ENCODE measurements at places on chromosomes 7 and 10.

DNA sequence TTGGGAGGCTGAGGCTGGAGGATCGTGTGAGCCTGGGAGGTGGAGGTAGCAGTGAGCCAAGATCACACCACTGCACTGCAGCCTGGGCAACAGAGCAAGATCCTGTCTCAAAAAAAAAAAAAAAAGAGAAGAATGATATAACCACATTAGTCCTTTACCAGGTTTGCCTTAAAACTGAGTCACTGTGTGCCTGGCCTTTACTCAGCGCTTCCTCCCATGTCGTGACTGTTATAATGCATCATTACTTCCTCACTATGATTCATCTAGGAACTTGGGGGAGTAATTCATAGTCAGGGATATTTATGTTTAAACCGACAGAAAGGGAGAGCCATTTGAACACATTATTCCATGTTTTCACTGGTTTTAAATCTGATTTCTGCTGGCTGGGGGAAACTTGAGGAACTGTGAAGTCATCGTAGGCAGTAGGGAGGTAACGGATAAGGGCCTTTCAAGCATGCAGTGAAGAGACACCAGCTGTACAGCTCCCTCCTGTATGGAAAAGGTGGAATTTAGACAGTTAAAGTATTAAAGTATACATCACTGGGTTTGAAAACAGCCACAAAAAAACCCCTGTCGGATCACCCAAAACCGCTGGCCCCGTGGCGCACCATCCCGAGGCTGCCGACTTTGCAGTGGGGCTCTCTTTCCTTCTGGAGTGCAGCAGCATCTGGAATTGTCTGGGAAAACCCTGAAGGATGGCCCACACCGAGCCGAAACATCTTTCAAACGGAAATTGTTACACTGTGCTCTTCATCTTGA is 119.8 kb downstream of the NKX6-2 start:
- no peak for DNase-seq

DNA sequence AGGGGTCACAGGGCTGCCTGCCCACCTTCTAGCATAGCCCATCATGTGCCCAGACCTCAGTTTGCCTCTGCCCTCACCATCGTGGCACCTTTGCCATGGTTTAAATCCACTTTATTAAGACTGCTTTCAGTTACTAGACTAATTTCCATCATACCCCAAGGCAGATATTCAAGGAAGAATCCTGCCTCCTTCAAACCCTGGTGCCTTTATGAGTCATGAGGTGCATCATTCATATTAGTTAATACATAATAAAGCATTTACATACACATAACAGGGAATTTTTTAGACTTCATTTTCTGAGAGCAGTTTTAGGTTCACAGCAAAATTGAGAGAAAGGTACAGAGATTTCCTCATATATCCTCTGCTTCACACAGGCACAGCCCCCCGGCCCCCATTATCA is 62.8 kb downstream of the CXCL12 start:
- DNase-seq: no peak

- DNase-seq: no peak
These were observed 303.9 kb upstream of the NRG3 start for GRCh38 chr10:81570878-81571794.

- DNase-seq: peak; percentile 50
These were observed 58.4 kb upstream of the MYO3A start for GRCh38 chr10:25875556-25876165.

- DNase-seq: peak; percentile 50
These were observed 220.5 kb downstream of the CDK14 start for GRCh38 chr7:90816511-90817142.

DNA sequence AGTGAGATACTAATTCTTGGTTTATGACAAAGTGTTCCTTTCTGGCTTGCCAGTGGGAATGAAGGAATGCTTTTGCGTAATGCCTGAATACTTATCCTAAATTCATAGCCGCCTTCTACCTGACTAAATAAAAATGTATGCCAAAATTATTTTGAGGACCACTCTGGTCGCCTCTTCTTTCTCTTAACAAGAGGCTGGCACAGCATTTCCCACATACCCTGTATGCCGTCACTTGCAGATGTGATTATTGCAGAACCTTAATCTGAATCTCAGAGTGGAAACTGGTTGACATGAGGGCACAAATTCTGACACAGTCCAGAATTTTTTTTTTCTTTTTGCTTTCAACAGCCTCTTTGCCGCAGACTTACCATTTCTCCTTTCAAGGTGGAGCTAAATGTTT is 124.6 kb upstream of the GLCCI1 start:
- DNase-seq: no peak

DNA sequence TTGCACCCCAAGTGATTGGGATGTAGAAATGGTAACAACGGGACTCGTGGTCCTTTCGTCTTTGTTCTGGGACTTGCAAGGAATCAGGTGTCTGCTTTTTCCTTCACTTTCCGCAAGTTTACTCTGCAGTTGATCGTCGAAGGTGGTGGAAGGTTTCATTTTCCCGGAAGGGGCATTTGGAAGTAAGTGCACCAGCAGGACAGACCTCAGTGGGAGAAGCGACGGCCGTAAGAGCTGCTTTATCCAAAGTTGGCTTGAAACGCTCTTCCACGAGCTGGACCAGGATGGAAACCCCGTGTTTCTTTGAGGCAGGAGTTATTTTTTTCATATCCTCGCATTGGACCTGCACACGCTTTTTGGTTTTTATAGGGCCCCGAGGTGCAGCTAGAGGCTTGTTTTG is 1.2 kb downstream of the BRI3 start:
- DNase-seq: no peak

DNA sequence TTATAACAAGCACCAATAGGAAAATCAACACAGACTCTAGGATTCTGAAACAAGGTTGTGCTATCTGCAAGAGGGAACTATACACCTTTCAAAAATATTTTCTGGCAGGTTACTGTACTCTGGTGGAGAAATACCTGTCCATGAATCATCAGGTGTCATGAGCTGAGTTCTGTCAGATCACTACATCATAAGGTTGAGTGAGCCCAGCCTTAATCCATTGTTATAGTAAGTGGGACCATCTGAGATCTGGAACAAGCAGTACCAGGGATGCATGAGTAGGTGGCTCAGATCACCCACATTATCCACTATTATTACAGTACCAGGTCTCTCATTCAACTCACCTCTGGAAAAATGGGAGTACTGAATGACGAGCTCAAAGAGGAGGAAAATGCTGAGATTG is 212.4 kb downstream of the DGKI start:
- no peak for DNase-seq

DNA sequence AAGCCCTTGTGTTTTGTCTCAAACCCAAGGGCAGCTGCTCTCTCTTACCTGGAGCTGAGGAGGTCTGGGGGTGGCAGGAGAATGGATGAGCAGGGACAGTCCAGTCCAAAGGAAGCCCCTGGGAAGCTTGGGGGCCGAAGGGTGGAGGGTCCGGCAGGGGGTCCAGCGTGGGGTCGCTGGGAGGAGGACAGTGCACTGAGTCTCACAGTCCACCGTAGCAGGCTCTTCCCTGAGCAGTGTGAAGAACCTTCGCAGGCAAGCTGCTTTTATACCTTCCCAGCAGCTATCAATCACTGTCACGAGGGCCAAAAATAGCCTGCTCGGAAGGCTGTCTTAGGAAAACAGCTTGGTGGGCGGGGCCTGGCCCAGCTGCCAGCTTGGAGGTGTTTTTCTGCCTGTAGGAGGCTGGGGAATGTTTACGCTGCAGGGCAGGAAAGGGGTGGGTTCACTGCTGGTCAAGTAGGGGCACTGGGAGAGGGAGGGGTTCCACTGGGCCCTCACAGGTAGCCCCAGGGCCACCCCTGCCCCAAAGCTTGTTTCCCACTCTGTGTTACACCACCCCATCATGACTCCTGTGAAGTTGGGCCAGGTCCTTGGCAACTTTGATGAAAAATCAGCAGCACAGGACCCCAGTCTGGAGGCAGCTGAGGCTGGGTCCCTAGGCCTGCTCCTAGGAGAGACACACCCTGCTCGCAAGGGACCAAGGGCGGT is at the start of gene DEPP1:
Gene DEPP1, minus strand, starts transcription at position 240 of the 711 bp plus-strand sequence. CDS start 779 bp downstream, outside the sequence.
- peak; percentile 63 for DNase-seq

DNA sequence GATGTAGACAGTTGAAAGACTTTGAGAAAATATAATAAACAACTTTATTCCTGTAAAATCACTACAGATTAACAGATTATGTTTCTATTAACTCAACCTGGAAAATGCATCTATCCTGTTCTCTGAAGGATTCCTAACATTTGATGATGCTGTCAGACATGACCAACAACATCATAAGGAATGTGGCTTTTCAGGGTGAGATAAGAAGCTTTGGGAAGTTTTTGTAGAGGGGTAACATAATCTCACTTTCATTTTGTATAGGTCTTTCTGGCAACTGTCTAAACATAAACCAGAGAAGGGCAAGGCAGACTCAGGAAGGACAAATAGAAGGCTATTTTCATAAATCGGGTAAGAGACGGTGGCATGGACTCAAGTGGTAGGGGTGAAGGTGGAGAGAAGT is 112.2 kb downstream of the TES start:
- no peak for DNase-seq

DNA sequence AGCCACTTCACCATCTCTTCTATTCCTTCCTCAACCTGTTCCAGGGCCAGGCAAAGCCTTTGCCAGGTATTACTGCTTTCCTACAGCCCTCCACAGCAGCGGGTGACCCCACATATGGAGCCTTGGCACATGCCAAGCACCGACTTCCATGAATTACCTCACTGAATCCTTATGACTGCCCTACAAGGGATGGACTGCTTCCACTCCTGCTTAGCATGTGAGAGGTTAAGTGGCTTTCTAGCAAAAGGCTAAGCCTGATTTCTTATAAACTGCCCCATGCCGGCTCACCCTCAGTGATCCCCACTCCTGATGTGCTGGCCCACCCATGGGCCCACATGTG is 44.0 kb upstream of the PDLIM1 start:
- no peak for DNase-seq

DNA sequence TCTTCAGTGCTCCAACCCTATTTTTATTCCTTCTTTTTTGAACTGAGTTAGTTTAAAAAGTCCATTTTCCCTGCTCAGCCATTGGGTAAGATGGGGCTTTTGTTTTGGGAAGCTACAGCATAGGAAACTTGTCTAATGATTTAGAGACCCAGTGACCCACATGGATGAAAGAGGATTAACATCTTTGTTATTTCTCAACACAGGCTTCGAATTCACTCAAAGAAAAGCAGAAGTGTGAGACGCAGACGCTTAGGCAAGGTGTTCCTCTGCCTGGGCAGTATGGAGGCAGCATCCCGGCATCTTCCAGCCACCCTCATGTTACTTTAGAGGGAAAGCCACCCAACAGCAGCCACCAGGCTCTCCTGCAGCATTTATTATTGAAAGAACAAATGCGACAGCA is 152.0 kb downstream of the HDAC9 start:
- DNase-seq: no peak

DNA sequence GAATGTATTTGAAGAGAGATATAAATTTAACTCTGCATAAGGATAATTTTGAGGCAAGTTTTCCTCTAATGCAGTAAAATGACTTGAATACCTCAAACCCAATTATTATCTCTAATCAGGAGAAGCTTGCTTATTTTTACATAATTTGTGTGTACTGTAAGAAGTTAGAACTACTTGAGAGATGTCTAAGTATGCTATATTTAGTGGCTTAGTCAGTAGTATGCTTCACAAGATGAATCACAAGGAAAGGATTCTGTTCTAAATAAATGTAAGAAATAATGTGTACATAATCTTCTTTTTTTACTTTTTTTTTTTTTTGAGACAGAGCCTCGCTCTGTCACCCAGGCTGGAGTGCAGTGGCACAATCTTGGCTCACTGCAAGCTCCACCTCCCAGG is 13.7 kb downstream of the PHTF2 start:
- DNase-seq: no peak

DNA sequence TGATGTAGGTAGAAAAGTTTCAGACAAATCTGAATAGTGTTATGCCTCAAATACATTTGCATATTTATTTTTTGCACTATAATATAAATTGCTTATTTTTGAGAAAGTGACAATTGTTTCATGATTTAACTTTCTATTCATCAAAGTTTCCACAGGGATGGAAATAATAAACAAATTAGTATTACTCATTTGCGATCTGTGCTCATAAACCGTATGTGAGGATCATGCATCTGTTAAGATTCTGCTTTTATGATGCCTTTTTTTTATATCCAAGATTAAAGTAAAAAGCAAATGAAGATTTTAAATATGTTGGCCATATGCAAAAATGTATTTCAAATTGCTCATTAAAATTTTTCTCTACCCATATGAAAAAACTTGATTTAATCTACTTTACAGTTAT is 45.2 kb upstream of the CAV2 start:
- no peak for DNase-seq

- no peak for DNase-seq
These were observed 53.1 kb upstream of the PCGF5 start for GRCh38 chr10:91167406-91167805.

DNA sequence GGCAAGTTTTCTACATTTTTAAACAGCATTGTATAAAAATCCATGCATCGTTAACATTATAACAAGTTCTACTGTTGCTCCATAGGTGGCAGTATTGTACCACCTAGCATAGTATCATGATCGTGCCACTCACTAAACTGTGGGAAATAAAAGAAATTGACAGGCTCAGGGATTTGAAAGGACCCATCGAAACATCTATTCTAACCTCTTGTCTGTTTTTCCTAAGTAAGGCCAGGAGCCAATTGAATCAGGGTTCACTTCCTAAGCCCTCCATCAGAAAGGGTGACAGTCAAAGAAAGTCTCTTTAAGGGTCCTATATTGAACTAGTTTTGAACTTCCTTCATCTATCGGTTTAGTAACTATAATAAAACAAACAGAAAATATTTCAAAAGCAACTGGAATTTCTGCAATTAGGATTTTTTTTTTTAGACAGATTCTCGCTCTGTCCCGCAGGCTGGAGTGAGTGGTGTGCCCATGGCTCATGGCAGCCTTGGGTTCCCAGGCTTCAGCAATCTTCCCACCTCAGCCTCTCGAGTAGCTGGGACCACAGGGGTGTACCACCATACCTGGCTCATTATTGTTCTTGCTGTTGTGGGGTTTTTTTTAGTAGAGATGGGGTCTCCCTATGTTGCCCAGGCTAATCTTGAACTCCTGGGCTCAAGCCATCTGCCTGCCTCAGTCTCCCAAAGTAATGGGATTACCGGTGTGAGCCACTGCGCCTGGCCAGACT is 9.4 kb downstream of the HACD1 start:
- peak; percentile 56 for DNase-seq

GRCh38 chr10:102009801-102010425 is 46.1 kb downstream of the ARMH3 start:
- DNase-seq: peak; percentile 76

GRCh38 chr7:123604739-123605138 is 3.1 kb downstream of the ASB15 start:
- DNase-seq: no peak

GRCh38 chr10:103082683-103083082 is 110.4 kb downstream of the NT5C2 start:
- no peak for DNase-seq

- DNase-seq: peak; percentile 85
These were observed 9.4 kb downstream of the LIMK1 start for GRCh38 chr7:74092964-74093471.

- no peak for DNase-seq
These were observed 19.0 kb downstream of the FAM53B start for GRCh38 chr10:124725171-124725631.

- no peak for DNase-seq
These were observed 11.7 kb downstream of the CPEB3 start for GRCh38 chr10:92278996-92279696.

Data from GM20000 (cell line).